ENCODE measurements at places on chromosomes 6 and 20. TPM values are rescaled to one million over a fixed set of nuclear protein-coding genes. Genes with fewer than 3 reads are reported as not detected.

The HLA-DQB1 gene
- not detected for total RNA-seq

The FOXF2 gene
- 0.28 TPM for total RNA-seq

The IL17F gene
- not detected for total RNA-seq

The PKIB gene
- 1.2 TPM for total RNA-seq

The WFDC12 gene
- total RNA-seq: 0.28 TPM

The LTA gene
- not detected for total RNA-seq

The TMEM200A gene
- total RNA-seq: 124 TPM

The DLL1 gene
- total RNA-seq: 0.38 TPM

The RIMS1 gene
- 17.1 TPM for total RNA-seq

The ID4 gene
- 27.0 TPM for total RNA-seq

The BTN3A1 gene
- 32.6 TPM for total RNA-seq

The CAGE1 gene
- under 0.01 TPM for total RNA-seq

The HLA-DQB2 gene
- not detected for total RNA-seq
